ENCODE measurements at places on chromosomes 12 and 14.

GRCh38 chr12:123036466-123037285 lies 56.2 kb downstream of the ARL6IP4 start:
- DNase-seq, result no peak

- no peak for DNase-seq
Observed at GRCh38 chr14:101288436-101289229, 272.7 kb upstream of the DIO3 start.

GRCh38 chr14:68681256-68682011 lies 111.4 kb downstream of the ZFP36L1 start:
- no peak for DNase-seq

DNA sequence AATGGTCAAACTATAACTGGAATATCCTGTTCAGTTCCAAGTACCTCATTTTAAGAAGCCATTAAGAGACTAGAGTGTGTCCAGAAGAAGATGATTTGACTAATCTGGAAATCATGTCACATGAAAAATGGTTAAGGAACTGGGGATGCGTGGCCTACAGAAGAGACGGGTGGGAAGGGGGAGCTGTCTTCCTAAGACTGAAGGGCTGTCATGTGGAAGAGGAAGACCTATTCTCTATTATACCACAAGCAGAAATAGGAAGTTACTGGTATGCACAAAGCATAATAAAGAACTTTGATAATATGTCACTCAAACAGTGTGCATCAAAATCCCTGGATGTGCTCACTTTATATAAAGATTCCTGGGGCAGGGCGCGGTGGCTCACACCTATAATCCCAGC lies 50.3 kb downstream of the HECTD4 start:
- DNase-seq, result no peak

GRCh38 chr12:113000433-113000832 lies 22.1 kb downstream of the OAS2 start:
- no peak for DNase-seq
